GM23338 (cell line): ENCODE measurements at places on chromosomes 7 and 10. TPM values are rescaled to one million over a fixed set of nuclear protein-coding genes. Genes with fewer than 3 reads are reported as not detected.

- peak; percentile 88 for DNase-seq
These were observed 83.2 kb upstream of the KIF5B start for GRCh38 chr10:32139223-32140073.

Gene SDHAF3
- 11.2 and 35.5 TPM in 2 replicates for total RNA-seq

DNA sequence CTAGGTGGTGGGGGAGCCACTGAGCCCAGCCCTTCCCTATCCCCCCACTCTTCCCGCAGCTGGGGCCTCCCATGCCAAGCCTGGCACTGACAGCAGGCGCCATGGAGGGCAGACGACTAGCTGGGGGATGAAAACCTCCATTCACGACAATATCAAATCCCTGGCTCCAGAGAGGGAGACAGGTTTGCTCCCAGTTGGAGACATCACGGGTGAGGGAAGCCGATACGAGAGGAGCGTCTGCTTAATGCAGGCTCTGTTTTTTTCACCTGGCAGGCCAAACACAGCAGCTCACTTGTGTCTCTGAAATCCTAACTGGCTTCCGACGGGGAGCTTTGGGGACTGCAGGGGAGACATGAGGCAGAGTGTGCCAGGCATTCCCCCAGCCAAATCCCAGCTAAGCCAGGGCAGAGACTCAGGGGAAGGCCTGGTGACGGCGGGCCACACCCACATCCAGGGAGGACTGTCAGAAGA lies 307.4 kb upstream of the ZMIZ1 start:
- DNase-seq = no peak

- no peak for DNase-seq
These were observed 32.4 kb downstream of the UNC5B start for GRCh38 chr10:71244431-71245419.

DNA sequence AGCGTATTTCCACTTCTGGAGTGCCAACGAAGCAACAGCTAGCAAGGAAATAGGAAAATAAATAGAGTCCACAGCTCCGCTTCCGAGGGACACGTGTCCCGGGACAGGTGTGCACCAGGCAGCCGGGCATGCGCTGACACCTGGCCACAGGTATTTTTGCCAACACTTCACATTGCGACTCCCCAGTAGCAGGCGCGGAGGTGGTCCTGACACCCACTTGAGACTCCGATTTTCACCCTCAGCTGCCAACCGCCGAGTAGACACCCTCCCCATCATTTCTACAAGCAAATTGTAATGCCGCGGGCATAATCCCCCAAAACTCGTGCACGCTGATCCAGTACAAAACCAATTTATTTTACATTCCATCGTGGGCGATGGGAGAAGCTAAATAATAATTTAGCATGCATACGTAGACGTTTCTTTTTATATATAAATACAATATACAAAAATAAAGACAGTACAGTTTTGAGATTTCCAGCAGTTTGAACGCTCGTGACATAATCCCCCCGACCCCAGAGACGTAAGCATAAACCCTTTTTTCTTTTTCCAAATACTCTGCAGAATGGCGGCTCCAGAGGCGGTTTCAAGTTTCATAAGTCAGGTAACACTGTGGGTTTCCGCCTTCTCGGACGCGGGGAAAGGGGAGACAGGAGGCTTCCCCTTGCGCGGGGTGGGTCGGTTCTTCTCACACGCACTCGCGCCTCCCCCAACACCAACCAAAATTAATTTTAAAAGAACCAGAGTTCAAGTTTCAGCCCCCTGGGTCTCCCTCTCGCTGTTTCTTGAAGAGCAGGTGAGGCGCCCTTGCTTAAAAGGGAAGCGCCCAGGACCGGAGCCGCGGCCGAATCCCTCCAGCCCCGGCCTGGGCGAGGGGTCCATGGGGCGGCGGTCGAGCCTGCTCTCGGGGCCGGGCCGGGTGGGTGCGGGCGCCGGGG lies 5.7 kb downstream of the MNX1 start:
- peak; percentile 41 for DNase-seq

- DNase-seq = no peak
These were observed 91.1 kb downstream of the MAD1L1 start for GRCh38 chr7:2141651-2142050.

DNA sequence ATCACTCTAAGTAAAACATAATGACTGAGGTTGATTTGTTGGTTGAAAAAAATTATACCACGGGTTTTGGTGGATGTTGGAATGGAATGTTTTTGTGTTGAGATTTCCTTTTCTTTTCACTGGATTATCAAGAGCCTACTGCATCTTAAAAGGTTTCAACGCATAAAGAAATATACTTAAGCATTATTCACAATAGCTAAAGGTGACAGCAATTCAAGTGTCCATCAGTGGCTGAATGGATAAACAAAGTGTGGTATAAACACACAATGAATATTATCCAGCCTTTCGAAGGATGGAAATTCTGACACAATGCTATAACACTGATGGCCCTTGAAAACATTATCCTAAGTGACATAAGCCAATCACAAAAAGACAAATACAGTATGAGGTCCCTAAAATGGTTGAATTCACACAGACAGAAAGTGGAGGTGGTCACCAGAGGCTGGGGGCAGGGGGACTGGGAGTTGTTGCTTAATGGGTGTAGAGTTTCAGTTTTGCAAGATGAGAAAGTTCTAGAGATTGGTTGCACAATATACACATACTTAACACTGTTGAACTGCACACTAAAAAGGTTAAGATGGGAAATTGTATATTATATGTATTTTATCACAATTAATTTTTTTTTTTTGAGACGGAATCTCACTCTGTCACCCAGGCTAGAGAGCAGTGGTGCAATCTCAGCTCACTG lies 122.3 kb downstream of the NRP1 start:
- DNase-seq = no peak

Gene KCNH2
- total RNA-seq = 11.3 and 14.7 TPM in 2 replicates

DNA sequence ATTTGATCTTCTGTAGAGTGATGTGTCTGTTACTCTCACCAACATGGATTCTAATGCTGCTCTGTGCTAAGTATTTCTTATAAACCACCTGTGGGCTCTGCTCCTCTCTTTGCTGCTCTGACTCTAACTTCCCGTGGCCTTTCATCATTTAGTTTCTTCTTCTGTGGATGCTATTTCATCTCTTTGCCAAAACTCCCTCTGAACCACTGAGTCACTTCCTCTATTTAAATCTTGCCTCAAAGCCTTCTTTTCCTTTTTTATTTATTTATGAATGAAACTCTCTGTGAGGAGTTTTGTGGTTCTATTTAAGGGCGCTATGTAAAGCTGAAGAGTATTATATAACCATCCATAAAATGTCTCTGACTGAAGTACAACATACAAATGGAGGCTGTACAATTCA lies 538.5 kb downstream of the SUGCT start:
- no peak for DNase-seq
